Substantia nigra (tissue), 51 donors: ENCODE measurements at places on chromosomes 16 and 17.

DNA sequence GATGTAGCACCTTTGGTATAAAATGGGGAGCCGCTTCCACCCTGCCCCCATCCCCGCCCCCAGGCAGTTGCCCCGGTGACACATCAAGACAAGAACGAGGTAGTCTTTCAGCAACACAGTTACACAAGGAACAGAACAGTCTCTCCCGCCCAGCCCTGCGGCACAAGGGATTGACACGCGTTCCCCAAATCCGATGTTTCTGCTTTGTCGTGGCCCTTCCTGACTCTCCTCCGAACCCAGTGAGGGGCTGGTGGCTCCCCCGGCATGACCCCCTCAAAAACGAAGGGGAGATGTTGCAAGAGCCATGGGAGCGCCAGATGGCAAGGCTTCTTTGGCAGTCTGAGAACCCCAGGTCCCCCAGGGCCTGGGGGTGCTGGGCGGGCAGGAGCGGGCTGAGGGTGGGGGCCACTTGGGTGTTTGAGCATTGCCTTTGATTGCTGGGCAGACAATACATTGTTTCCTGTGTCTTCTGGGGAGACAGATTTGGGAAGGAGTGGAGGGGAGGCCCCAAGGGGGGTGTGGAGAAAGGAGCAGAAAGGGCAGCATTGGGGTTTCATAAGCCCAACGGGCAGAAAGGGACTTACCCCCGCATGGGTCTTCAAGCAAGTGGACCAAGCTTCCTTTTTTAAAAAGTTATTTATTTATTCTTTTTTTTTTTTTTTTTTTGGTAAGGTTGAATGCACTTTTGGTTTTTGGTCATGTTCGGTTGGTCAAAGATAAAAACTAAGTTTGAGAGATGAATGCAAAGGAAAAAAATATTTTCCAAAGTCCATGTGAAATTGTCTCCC lies 16.6 kb downstream of the COL1A1 start:
- DNase-seq, result no peak

DNA sequence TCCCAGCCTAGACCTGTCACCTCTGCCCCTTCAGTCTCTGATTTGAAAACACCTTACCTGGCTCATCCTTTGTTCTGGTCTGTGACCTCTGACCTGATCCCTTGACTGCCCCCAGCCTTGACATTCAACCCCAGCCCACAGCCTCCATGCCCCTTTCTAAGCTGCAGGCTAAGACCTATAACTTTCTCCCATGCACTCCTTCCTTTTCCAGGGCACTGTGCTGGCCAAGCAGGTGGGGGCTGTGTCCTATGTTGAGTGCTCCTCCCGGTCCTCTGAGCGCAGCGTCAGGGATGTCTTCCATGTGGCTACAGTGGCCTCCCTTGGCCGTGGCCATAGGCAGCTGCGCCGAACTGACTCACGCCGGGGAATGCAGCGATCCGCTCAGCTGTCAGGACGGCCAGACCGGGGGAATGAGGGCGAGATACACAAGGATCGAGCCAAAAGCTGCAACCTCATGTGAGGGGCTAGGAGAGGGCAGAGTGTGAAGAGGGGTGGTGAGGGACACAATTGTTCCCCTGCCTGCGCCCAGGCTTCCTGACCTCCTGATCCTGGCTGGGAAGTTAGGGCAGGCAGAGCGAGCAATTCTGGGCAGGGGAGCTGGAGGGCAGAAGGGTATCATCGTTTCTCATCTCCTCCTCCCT lies 3.3 kb downstream of the RND2 start:
- DNase-seq, result no peak

DNA sequence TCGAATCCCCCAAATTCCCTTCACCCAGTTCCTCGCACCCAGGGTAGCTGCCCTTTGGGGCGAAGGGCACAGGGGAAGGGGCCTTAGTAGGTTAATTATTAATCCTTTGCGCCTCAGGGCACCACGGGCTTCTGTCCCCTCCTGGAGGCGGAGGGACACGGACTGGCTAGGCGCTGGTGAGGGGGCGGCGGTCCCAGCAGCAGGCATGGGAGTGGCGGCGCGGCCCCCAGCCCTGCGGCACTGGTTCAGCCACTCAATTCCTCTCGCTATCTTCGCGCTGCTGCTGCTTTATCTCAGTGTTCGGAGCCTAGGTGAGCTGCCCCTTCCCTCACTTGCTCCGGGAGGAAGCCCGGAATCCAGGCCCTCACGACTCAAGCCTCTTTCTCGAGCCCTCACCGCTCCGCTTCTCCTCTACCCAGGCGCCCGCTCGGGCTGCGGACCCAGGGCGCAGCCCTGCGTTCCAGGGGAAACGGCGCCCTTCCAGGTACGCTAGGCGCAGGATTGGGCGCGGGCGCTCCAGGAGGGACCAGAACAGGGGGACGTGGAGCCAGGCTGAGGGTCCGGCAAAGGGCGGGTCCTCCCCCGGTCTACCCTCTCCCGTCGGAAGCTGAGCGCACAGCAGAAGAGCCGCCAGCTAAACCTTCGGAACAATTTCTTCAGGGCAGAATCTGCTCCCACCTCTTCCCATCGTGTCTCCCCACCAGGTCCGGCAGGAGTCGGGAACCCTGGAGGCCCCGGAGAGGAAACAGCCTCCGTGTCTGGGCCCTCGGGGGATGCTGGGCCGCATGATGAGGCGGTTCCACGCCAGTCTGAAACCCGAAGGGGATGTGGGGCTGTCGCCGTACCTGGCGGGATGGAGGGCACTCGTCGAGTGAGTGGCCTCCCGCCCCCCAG lies at the start of gene GLTPD2:
GLTPD2 (plus strand) TSS at position 158 of the 894 bp plus-strand sequence; CDS start at position 206, 48 bp downstream.
- DNase-seq, result no peak

GRCh38 chr17:82647593-82648164 lies 565 bp downstream of the WDR45B start:
- no peak for DNase-seq

DNA sequence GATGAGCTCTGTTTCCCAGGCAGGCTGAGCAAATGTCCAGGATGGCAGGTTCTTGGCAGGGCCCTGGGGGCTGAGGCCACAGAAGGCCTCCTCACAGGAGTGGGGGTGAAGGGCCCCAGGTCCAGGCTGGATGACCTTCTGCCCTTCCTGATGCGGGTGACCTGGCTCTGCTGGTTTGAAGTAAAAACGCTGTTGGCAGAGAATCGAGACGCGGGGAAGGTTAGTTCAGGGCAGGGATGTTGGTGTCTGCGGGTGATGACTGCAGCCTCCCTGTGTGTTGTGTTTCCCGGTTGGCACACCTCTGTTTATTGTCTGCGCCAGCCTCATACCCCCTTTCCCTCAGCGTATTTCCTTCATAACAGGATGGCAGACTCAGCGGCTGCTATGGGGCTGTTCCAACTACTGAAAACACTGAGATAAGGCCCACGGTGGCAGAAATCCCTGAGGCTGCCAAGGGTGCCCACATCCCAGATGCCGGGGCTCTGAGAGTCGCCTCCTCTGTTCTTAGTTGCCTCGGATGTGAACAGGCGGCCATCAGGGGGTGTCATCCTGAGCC lies 104.6 kb downstream of the METRNL start:
- DNase-seq, result no peak

DNA sequence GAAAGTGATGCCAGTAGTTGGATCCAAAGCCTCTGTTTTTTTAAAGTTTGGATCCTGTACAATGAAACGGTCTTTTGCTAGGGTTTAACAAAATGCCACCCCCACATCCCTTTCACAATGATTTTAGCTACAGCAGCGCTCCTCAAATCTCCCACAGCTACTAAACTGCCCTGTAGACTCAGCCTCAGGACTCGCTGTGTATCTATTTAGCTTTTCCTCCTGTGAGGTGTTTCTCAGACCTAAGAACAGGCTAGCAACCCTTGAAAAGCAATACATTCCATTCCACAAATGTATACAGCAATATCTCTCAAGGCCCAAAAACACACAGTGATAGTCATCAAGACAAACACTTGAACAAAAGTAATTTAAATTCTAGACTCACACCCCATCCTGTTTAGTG lies 206.4 kb downstream of the ZFHX3 start:
- DNase-seq, result no peak

GRCh38 chr17:77802811-77803220 lies 155.7 kb upstream of the TNRC6C start:
- DNase-seq, result no peak

GRCh38 chr17:65078441-65079160 lies 22.1 kb upstream of the GNA13 start:
- peak; percentile 17 for DNase-seq

- DNase-seq, result no peak
Measured at GRCh38 chr16:83887080-83887479, 11.8 kb upstream of the MLYCD start.

DNA sequence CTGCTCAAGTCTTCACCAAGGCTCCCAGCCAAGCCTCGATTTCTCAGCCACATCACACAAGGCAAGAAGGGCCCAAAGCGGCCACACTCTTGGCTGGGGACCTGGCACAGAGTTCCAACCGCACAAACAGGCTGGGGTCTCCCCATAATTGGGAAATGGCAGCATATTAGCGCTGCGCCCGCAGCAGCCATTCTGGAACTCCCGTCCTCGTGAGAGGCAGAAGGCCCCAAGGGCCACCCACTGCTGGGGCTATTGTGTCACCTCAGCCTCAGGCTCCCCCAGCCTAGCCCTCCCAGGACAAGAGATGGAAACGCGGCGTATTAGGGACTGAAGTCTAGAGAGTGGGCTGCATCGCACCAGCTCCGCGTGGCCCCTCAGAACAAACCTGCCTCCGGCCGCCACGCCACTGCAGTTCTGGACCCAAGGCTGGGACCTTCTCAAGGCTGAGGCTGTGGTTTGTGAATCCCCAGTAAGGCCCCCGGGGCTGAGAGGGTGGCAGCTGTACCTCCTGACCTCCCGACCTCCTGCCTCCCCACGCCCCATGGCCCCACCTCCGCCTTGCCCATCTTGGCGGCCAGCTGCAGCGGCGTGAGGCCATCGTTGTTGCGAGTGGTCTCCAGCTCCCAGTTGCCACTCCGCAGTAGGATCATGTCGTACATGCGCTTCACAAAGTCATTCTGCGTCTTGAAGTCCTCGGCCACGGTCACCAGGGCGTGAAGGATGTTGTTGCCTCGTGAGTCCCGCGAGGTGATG lies 25.3 kb downstream of the TRPV3 start:
- peak; percentile 90 for DNase-seq

DNA sequence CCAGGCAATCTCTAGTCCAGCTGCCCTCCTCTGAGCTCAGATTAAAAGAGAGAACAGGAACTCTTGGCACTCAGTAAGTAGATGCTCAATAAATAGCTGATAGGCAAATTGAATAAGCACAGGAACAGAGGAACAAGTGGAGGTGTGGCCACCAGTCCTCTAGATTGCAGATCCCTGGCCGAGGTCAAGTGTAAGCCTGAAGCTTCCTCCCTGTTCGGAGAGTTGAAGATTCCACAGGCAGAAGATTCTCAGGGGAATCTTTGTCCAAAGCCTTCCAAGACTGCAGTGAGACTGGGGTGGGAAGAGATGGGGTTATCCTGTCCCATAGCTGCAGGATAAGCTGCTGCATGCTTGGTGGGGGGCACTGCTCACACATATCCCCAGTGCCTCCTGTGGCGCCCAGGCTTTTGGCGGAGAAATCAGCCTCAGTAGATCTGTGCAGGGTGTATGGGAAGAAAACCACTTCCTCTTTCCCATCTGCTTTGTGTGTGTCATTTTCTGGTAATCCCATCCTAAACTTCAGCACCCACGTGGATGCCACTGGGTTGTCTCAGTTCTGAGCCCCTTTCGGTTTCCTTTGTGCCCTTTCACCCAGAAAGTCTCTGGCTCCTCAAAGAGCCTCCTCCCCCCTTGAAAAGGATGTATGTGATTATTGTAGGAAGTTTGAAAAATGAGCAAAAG lies 12.1 kb downstream of the CD300A start:
- peak; percentile 11 for DNase-seq
